ENCODE measurements at places on chromosomes 7 and 10.

- H3K27me3 ChIP-seq, result peaks cover under 1% of the 10 kb centered on the region
- H3K4me3 ChIP-seq, result no peak overlapping the region
- no peak overlapping the region for H3K27ac ChIP-seq
- no peaks in the 10 kb centered on the region for H3K36me3 ChIP-seq
- H3K4me1 ChIP-seq, result peaks cover 14% of the 10 kb centered on the region
Observed at GRCh38 chr10:124416733-124417132, 2.0 kb downstream of the OAT start.

GRCh38 chr7:28002638-28003037, 178.0 kb downstream of the JAZF1 start:
- peaks cover 14% of the 10 kb centered on the region for H3K4me1 ChIP-seq
- H3K27ac ChIP-seq, result no peak overlapping the region
- no peak for DNase-seq
- H3K4me3 ChIP-seq, result no peak overlapping the region
- H3K27me3 ChIP-seq, result no peaks in the 10 kb centered on the region

GRCh38 chr10:89367529-89367928, 10.3 kb upstream of the IFIT1B start:
- H3K4me3 ChIP-seq, result no peak overlapping the region
- no peaks in the 10 kb centered on the region for H3K36me3 ChIP-seq
- peak overlapping the region; percentile 27 for H3K27ac ChIP-seq
- peaks cover under 1% of the 10 kb centered on the region for H3K27me3 ChIP-seq

DNA sequence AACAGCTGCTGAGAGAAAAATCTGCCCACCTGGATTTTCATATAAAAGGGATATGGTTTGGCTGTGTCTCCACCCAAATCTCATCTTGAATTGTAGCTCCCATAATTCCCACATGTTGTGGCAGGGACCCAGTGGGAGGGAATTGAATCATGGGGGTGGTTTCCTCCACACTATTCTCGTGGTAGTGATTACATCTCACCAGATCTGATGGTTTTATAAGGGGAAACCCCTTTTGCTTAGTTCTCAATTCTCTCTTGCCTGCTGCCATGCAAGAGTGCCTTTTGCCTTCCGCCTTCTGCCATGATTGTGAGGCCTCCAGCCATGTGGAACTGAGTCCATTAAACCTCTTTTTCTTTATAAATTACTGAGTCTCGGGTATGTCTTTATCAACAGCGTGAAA, 20.8 kb upstream of the MKI67 start:
- H3K4me3 ChIP-seq, result no peak overlapping the region
- no peak overlapping the region for H3K27ac ChIP-seq
- H3K27me3 ChIP-seq, result no peaks in the 10 kb centered on the region
- peaks cover 10% of the 10 kb centered on the region for H3K4me1 ChIP-seq
- DNase-seq, result no peak
- H3K36me3 ChIP-seq, result no peaks in the 10 kb centered on the region

- no peak overlapping the region for H3K4me3 ChIP-seq
- H3K27me3 ChIP-seq, result no peaks in the 10 kb centered on the region
- DNase-seq, result no peak
- H3K4me1 ChIP-seq, result no peaks in the 10 kb centered on the region
- H3K27ac ChIP-seq, result no peak overlapping the region
Observed at GRCh38 chr7:158461824-158462223, 125.8 kb downstream of the PTPRN2 start.

DNA sequence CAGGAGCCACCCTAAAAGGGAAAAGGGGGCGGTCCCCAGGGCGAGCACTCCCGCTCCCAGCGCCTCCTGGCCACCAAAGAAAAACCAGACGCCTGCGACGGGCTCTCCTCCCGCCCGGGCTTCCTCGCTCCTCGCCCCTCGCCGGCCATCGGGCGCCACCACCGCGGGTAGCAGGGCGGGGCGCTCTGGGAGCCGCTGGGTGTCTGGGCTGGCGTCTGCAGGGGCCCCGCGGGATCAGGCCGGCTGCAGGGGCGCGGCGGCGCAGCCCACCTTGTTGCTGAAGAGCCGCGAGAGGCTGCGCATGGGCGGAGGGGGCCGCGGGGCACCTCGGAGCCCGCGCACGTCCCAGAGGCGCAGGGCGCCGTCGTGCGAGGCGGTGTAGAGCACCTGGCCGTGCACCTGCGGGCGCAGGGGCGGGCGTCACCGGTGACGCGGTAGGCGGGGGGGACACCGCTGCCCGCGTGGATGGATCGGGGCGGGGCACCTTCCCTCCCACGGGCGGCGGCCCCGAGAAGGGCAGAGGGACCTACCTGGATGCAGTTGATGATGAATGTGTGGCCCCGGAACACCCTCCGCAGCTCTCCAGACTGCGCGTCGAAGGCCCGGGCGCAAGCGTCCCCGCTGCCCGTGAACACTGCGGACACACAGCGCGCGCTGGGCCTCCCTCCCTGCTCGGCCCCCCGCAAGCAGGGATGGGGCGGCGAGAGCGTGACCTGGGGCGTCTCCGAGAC, 28.3 kb downstream of the WDR86 start:
- H3K27me3 ChIP-seq, result no peaks in the 10 kb centered on the region
- peak overlapping the region; percentile 91 for H3K4me3 ChIP-seq
- H3K36me3 ChIP-seq, result peaks cover 2% of the 10 kb centered on the region

GRCh38 chr7:154975984-154976383, 26.9 kb downstream of the PAXIP1 start:
- H3K27ac ChIP-seq, result peak overlapping the region; percentile 8
- peaks cover 19% of the 10 kb centered on the region for H3K4me1 ChIP-seq
- peaks cover 17% of the 10 kb centered on the region for H3K36me3 ChIP-seq
- H3K27me3 ChIP-seq, result no peaks in the 10 kb centered on the region
- no peak overlapping the region for H3K4me3 ChIP-seq
- no peak for DNase-seq

DNA sequence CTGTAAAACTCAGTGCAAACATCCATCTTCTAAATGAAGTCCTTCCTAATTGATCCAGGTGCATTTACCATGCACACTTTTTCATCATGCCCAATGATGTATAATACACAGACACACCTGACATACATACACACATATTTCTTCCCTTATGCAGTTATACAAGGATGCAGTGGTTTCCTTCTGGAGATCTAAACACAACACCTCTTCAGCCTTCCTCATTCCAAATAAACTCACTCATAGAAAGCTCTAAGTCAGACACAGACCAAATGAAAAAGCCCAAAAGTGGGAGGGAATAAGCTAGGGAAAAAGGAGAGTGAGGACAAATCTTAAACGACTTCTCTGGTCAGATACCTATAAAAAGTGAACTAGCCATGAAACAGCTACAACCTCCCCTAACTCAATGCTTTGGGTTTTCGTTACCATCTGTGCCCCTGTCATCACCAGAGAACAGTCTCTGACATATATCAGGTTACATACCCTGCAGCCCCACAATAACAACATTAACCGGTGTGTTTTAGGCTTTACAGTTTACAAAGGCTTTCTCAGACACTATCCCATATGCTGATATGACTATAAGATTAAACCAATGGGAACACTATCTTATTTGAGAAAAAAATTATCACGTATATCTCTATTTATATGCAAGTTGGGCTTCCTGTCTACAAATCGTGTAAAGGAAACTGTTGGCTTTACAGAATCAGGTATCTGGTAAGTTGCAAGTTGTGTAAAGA, 675.2 kb downstream of the PHTF2 start:
- DNase-seq, result no peak
- H3K4me3 ChIP-seq, result no peak overlapping the region
- no peaks in the 10 kb centered on the region for H3K36me3 ChIP-seq
- H3K27ac ChIP-seq, result no peak overlapping the region

DNA sequence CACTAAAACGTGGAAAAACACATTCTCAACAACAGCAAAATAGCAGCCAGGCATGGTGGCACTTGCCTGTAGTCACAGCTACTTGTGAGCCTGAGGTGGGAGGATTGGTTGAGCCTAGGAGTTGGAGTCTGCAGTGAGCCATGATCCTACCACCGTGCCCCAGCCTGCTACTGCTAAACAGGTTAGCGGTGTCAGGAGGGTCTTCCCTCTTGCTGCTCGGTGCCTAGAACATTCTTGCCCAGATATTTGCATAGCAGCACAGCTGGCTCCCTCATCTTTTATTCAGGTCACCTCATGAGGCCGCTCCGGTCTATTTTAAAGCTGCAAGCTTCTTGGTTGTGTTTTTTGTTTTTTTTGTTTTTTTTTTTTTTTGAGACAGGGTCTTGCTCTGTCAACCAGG, 2.9 kb upstream of the RABGEF1 start:
- DNase-seq, result no peak
- no peaks in the 10 kb centered on the region for H3K27me3 ChIP-seq
- no peak overlapping the region for H3K4me3 ChIP-seq
- H3K36me3 ChIP-seq, result peaks cover 3% of the 10 kb centered on the region
- peaks cover 19% of the 10 kb centered on the region for H3K4me1 ChIP-seq
- H3K27ac ChIP-seq, result peak overlapping the region; percentile 41

DNA sequence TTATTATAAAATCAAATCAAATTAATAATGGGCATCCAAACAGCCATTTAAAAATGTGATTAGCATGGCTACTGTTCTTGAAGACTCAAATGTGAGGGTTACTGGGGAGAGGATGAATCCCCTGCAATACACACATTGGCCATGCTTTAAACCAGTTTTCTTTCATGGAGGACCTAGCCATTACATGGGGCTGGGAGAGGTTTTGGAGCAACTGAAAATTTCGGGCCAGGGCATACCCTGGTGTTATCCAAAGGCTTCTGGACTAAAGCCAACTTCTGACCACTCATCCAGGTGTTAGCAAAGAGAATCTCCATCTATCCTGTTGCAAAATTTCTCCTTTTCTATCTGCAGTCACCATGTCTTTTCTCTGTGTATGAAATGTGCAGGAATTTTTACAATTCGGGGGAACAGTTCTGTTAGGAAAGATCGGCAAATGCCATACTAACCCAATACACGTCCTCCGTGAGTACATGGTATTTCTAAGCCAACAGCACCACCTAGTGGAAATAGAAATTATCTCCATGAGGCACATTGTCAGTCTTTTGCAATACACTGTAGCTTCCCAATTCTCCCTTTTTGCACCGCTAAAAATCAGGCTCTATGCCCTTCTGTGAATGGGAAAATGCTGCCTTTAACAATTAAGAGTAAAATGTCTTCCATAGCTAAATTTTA, 47.0 kb upstream of the ZNF107 start:
- H3K36me3 ChIP-seq, result no peaks in the 10 kb centered on the region
- H3K4me1 ChIP-seq, result peaks cover 5% of the 10 kb centered on the region
- no peak for DNase-seq
- peaks cover 7% of the 10 kb centered on the region for H3K27me3 ChIP-seq
- no peak overlapping the region for H3K4me3 ChIP-seq

DNA sequence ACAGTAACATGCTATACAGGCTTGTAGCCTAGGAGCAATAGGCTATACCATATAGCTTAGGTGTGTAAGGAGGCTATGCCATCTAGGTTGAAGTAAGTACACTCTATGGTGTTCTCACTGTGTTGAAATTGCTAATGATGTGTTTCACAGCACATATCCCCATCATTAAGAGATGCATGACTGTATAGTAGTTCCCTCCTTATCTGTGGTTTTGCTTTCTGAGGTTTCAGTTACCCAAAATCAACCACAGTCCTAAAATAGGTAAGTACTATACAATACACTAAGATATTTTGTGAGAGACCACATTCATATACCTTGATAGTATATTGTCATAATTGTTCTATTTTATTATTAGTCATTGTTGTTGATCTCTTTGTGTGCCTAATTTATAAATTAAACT, 12.7 kb downstream of the FZD1 start:
- H3K4me3 ChIP-seq, result no peak overlapping the region
- no peaks in the 10 kb centered on the region for H3K36me3 ChIP-seq
- no peak for DNase-seq
- H3K4me1 ChIP-seq, result no peaks in the 10 kb centered on the region

DNA sequence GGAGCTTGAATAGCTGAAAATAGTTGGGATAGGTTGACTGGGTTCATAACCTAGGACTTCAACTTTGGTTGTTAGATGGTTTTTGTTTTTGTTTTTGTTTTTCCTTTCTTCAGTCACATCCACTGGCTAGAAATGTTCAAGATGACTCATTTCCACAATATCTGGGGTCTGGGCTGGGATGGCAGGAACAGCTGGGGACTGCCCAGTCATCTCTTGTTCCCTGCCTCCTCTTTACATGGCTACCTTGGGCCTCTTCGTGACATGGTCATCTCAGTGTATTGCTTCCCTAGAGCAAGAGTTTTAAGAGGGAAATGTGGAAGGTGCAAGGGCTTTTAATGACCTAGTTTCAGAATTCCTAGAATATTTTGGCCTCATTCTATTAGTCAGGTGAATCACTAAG, 915.8 kb downstream of the XPNPEP1 start:
- no peaks in the 10 kb centered on the region for H3K27me3 ChIP-seq
- no peak overlapping the region for H3K27ac ChIP-seq
- no peak for DNase-seq

DNA sequence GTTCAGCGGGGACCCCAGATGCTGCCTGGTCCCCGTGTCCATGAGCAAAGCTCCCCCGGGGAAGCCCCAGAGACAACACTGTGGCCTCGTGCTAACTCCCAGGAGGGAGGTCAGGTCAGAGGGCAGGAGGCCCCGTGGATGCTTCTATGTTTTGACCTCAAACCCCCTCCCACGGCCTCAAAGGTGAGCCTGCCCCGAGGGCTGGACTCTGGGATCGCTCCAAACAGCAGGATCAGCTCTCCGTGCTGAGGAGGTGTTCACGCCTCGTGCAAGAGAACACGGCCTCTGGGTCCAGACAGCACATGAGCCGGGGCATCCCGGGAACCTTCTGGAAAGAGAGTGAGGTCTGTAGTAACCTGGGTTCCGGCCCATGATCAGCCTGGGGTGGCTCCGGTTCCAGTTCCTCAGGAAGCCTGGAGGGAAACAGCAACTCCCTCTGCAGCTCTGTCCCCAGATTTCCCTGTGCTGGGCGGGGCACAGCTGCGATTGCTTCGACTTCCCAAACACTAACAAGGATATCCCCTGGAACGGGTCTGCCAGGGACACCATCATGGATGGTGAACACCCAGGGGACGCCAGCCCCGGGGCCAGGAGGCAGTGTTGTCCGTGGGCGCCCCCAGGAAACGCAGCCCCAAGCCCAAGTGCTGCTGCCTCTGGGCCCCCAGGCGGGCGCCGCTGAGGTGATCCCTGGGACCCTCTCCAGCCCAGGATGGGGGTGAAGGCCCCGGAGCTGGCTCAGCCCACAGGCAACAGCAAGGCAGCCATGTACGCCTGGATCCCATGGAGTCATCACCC, 18.0 kb upstream of the INPP5A start:
- peaks cover 35% of the 10 kb centered on the region for H3K27me3 ChIP-seq
- no peaks in the 10 kb centered on the region for H3K36me3 ChIP-seq
- no peak overlapping the region for H3K4me3 ChIP-seq
- H3K27ac ChIP-seq, result no peak overlapping the region
- peak; percentile 1 for DNase-seq
- H3K4me1 ChIP-seq, result no peaks in the 10 kb centered on the region

DNA sequence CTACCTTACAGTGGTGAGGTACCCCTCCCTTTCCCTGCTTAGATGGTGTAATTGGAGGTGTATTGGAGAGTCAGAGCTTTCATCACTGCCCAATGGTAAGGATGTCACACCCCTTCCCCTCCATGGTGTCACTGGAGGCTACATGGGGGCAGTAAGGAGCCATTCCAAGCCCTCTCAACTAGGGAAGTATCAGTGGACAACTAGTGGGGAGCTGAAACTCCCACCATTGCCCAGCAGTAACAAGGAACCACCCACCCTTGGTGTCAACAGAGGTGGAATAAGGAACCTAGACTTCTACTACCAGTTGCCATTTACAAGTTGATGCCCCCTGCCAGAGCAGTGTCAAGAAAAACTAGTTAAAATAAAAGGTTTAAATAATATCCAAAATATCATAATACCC, 2.8 kb upstream of the HIBADH start:
- peaks cover 2% of the 10 kb centered on the region for H3K36me3 ChIP-seq
- H3K4me3 ChIP-seq, result peak overlapping the region; percentile 21
- H3K27me3 ChIP-seq, result no peaks in the 10 kb centered on the region
- H3K4me1 ChIP-seq, result peaks cover 9% of the 10 kb centered on the region
- DNase-seq, result no peak

GRCh38 chr7:129012641-129013040, 42.3 kb downstream of the TNPO3 start:
- H3K36me3 ChIP-seq, result peaks cover 9% of the 10 kb centered on the region
- H3K4me1 ChIP-seq, result peaks cover 22% of the 10 kb centered on the region
- H3K27me3 ChIP-seq, result no peaks in the 10 kb centered on the region
- no peak for DNase-seq
- H3K4me3 ChIP-seq, result no peak overlapping the region
- H3K27ac ChIP-seq, result no peak overlapping the region
